Stimulated activated memory B cell treated with anti-CD40 and anti-IgM and Interleukin-4, amounts not matched to agents 10 μg/mL and 1 μg/mL and 100 μg/mL, for 72 hours (primary cell): ENCODE measurements at places on chromosomes 7 and 10.

GRCh38 chr10:70887804-70888800 lies at the start of gene PCBD1:
Gene PCBD1 (minus strand): TSS chr10:70888565. CDS start chr10:70888533, 32 bp downstream.
- peak; percentile 93 for ATAC-seq

GRCh38 chr10:69495666-69496065 lies 44.4 kb downstream of the TSPAN15 start:
- no peak for ATAC-seq

- no peak for ATAC-seq
Observed at GRCh38 chr10:6621536-6621935, 41.5 kb upstream of the PRKCQ start.

DNA sequence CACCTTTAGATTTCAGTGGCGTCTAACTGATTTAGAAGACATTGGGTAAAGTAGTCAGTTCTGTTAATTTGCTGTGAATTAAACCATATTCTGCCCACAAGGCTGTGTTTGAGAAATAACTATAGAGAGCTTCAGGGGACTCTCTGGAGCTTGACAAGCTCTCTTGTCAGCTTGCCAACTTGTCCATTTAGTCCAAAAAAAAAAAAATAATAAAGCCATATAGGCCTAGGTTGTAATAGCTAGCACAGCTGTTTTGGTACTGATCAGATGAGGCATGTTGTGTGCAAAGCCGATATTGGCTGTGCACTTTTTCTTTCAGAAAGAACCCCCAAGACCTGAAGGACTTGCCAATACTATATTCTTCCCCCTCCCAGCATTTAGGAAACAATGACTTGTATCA lies 20.2 kb upstream of the ZNF282 start:
- no peak for ATAC-seq

GRCh38 chr7:11742496-11742895 lies 89.5 kb downstream of the THSD7A start:
- ATAC-seq: no peak

GRCh38 chr7:33517191-33517590 lies 387.8 kb downstream of the BBS9 start:
- no peak for ATAC-seq

DNA sequence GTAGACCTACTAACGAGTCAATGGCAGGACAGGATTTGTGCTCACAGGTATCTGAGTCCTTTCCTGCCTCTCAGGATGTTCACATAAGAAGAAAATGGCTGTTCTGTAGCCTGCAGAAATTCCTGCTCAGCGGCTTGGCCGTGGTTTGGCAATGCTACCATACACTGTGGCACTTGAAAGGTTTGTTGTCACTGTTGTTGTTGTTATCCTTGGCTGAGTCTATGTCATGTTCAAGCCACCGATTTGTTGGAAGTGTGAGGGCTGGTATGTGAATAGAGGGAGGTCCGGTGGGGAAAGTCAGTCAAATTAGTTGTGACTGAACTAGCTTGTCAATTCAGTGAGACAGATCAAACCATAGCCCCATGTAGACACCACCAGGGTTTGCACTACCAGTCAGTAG lies 199.9 kb downstream of the TRIL start:
- ATAC-seq: no peak

- peak; percentile 47 for ATAC-seq
Observed at GRCh38 chr7:28847681-28848080, 110.4 kb downstream of the TRIL start.

DNA sequence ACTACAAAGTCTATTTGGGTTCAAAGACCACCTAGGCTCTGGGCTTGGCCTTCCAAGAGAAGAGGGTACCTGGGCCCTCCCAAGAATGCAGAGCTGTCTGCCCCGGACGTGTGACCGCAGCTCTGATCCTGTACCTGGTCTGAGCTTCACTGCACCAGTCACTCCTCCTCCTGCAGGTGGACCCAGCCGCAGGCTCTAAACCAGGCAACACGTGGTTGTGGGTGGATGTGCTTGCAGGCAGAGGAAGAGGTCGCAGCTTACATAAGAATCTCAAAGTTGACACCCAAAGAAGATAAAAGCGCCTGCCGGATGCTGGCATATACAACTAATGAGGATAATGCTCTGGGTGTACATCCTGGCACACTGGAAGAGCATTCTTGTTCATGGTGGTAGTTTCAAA lies 9.4 kb upstream of the PFKP start:
- no peak for ATAC-seq

- ATAC-seq: no peak
Observed at GRCh38 chr10:33187427-33187999, 147.0 kb downstream of the NRP1 start.

- no peak for ATAC-seq
Observed at GRCh38 chr7:69388452-69389137, 209.7 kb upstream of the AUTS2 start.

DNA sequence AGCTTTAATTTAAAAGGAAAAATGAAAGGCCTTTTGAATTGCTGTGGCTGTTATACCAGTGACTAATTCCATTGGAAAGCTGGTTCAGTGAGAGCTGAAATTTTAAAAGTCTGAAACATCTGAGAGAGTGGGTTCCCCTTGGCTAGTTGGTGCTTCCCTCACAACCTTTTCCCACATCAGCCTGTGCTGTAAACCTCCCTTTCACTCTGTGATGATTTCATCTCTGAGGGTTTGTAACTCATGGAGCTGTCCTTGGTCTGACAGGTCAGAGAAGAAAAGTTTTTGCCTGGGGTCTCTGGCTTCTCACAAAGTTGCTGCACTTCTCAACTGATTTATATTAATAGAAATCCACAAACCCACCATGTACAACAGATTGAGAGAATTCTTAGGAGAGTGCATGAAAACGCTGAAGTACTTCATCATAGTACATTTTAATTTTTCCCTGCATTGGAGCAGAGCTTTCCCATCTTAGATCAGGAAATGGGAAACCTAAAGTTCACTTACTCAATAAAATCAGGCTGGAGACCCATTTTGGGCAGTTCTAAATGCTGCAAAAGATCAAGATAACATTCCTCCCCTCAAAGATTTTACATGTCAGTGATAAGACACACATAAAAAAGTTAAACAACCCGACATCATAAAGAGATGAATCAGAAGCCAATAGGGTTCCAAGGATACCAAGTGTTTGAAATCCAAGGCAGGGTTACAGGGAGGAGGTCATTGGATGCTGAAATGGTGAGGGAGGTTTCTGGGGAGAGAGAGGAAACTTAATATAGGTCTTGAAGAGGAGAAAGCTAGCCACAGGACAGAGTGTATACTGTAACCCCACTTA lies 157.0 kb upstream of the MKLN1 start:
- ATAC-seq: no peak

DNA sequence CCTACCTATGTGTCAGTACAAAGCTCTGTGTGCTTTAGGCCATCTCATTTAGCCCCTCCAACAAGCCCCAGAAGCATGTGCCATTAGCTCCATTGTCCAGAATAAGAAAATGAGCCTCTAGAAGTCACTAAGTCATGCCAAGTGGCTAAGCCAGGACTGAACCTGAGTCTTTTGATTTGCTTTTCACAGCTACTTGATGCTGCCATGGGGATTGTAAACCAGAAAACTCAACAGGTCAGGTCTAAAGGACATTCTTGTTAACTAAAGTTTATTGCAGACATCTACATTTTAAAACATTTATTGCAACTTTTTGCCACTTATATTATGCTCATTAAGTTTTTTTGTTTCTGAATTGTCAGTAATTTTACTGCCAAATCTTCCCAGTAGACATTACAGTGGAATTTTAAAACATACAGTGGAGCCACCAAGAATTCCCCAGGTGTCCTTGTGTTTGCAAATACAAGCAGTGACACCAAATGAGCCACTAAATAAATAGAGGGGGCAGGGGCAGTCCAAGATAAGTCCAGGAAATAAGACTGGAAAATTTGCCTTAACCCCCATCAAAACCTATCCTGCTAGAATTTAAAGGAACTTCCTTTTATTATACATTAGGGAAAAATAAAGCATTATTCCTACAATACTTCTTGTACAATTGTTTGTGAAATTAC lies 115.9 kb downstream of the RAPGEF5 start:
- no peak for ATAC-seq

DNA sequence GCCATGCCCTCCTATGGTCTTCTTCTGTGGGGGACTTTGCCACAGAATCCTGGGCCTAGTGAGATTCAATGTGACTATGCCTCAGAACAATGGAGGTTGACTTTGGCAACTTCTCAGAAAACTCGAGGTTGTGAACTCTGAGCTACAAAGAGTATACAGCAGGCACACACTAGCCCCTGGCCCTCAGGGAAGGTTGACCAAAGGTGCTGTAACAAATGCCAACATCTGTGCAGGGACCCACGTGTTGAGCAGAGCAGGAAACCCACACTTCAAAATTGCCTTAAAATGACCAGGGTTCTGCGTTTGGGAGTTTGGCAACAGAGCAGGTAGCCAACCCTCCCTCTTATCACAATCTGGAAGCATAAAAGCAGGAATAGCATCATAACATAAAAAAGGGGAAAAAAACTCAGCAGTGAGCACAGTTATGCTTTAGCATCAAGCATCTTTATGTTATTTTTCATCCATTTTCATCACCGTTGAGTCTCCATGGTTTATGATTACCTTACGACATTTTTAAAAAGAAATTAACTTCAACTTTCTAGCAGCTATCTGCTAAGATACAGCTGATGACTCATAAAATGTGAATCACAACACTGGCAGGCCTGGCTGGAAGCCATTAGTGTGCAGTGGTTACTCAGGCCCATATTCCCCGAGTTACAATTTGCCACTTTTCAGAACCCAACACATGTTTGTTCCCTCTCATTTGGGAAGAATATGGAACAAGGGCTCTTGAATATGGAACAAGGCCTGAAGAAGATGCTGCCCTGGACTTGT lies 11.1 kb downstream of the PRLHR start:
- ATAC-seq: no peak

DNA sequence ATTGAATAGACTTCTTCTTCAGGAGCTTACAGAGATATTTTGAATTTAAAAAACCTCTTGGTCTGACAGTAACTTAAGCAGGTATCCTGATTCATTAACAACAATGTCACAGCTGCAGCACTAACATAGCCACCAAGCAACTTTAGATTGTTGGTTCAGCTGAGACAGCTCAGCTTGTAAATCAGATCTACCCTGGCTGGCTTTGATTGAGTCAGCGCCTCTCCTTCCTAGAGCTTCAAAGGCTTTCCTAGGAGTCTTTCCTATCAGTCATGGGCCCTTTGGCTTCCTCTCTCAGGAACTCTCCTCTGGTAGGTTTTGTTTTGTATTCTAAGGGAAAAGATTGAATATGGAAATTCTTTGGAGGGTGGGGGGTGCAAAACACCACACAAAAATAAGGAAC lies 70.7 kb upstream of the STEAP4 start:
- ATAC-seq: no peak

DNA sequence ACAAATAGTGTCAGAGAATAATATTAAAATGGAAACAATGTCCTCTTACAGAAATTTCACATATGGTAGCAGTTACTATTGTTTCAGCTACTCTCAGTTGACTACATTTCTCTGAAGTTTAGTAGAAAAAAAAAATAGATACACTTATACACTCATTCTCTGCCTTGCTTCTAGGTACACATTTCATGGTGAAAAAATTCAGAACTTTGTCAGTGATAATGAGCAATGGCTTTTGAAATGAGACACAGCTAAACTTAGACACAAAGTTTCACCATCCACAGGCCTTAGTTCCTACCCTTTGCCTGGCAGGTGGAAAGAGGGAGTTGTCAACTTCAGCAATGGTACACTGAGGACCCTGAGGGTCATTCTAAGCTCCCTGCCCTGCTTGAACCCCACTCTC lies 69.2 kb downstream of the CPVL start:
- no peak for ATAC-seq

- ATAC-seq: no peak
Observed at GRCh38 chr10:79159785-79160184, 91.0 kb downstream of the ZMIZ1 start.

DNA sequence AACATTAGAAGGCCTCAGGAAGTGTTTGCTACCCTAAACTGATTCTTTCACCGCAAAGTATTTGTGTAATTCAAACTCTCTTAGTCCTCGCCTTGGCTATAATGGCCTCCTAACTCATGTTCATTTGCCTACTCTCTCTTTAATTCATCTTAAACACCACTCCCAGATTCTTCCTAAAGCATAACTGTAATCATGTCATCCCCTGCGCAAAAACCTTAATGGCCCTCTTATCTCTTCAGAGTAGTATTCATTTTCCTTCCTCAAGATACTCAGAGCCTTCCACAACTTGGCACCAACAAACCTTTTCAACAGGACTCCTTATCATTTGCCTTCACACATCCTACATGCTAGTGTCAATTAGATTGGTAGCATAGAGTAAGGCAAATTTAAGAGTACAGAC lies 42.9 kb downstream of the CSTF2T start:
- ATAC-seq: no peak

GRCh38 chr10:90915766-90916075 lies 5.2 kb downstream of the ANKRD1 start:
- no peak for ATAC-seq

DNA sequence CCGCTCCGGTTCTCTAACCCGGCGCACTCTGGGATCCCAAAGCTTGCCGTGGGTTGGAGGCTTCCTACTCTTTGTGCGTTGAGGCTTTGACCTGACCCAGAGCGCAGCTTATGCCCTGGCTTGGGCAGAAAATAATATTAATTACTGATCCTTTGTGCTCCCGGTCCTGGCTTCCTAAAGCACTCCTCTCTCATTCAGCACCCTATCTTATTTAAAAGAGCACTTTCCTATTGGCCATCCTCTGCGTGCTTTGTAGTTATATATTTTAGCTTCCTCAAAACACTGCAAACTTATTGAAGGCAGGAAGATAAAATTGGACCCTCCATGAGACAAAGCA lies 466.0 kb downstream of the XPNPEP1 start:
- no peak for ATAC-seq

GRCh38 chr7:109864230-109864629 lies 1226.7 kb upstream of the LRRN3 start:
- ATAC-seq: no peak

DNA sequence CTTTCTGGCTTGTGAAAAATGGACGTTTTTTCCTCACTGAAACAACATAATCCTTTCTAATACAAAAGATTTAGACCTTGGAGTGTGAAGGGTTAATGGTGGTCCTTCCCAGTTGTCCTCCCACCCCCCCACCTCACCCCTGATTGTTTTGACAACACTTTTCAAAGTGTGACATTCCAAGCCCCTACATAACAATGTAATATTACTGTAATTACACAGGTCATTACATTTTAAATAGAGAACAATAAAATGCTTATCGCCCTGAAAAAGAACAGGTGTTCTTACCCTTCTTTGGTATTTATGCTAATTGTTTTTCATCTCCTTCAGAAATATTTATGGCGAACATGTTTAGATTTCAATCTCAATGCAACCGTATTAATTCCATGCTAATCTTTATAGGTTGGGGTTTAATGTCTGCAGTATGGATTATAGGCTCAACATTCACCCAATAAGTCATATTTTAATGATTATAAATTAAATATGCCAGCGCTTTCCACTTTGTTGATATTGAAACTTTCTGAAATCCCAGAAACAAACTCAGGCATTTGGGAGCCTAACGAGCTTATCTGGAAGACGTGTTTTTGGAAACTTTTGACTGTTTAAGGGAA lies 5.0 kb downstream of the TCF7L2 start:
- no peak for ATAC-seq
